T-helper 2 cell (primary cell): ENCODE measurements at places on chromosomes 6 and 20.

- DNase-seq = no peak
These were observed 37.0 kb downstream of the CDC40 start for GRCh38 chr6:110217266-110217665.

- DNase-seq = no peak
These were observed 1.1 kb upstream of the PRELID3B start for GRCh38 chr20:59043698-59044097.

GRCh38 chr6:27209659-27210269 lies 37.7 kb upstream of the PRSS16 start:
- no peak for DNase-seq

DNA sequence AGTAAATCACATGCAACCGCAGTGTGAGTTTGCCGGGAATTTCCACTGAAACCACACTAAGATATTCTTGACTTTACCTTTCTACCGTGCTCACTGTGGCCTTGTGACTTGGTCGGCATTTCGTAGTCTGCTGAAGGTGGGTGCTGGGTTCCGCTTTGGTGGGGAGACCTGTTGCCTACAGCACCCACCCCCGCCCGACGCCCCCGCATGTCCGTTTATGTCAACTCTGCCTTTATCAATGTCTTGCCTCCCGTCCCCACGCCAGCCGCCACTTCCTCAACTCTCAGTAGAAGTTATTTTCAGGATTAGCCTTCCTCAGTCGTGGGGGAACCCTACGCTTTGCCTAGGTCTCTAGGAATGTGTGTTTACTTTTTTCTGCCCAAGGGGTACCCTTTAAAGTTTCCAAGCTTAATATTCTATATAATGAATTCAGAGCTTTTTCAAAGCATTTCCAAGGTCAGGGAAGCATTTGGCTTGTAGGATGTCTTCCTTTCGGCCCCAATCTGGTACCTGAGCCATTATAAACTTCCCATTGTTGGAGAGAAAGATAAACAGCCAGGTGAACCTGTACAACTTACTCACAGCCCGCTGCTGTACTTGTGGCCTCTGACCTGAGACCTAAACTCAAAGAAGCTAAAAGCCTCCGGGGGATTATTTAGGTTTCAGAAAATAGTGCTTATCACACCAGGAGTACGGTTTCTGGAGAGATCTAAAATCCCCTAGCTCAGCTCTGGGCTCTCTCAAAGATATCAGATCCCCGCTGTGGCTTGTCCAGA lies 54.2 kb downstream of the TBC1D7 start:
- DNase-seq = peak; percentile 67

GRCh38 chr6:20866935-20867703 lies 332.9 kb downstream of the CDKAL1 start:
- no peak for DNase-seq

DNA sequence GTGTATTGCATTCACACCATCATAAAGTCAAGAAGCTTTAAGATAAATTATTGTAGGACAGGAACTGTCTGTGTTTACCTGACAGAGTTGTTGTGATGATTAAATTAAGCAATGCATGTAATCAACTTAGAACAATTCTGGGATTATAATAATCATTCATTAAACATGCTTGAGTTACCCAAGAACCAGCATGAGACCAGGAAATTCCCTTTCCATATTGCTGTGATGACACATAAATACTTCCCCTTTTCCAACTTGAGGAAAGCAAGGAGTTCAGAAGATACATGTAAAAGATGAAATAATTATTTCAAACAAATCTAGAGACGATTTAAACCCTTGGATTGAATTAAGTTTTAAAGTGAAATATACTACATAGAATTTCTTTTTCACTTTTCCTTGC lies 404.4 kb downstream of the GJA1 start:
- no peak for DNase-seq

DNA sequence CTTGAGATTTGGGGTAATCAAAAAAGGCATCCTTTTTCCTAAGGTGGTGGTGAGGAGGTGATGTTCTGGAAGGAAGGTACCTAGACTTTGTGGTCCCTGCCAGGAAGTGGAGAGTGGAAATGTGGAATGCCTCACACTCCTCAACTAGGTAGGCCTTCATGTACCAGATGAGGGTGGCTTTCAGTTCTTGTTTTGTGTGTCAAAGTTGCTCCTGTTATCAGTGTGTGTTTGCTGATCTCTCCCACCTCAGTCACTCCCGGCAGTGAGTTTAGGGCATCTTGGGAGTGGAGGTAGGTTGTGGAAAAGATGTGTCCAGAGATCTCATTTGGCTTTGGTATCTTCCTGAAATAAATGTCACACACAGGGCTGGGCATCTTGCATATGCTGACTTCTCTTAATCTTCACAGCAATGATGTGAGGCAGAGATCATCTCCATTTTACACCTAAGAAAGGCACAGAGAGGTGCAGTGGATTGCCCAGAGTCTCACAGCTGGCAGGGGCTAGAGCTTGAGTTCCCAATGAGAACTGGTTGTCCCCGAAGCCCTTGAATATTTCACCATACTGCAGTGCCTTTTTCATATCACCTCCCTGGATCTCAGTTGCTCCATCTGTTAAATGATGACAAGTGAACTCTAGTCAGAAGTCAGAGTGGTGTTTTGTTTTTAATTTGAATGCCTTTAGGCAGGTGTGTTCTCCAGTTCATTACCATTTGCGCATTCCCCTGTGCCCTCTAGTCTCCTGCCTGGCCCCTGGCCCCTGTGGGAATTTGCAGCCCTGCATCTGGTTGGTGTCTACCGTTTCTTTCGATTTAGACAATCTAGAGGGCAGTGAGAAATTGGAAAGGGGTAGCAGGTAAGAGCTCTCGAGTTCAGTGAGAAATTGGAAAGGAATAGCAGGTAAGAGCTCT lies 2.9 kb downstream of the PKIG start:
- no peak for DNase-seq

- DNase-seq = no peak
These were observed 227.2 kb downstream of the QKI start for GRCh38 chr6:163641706-163642105.

DNA sequence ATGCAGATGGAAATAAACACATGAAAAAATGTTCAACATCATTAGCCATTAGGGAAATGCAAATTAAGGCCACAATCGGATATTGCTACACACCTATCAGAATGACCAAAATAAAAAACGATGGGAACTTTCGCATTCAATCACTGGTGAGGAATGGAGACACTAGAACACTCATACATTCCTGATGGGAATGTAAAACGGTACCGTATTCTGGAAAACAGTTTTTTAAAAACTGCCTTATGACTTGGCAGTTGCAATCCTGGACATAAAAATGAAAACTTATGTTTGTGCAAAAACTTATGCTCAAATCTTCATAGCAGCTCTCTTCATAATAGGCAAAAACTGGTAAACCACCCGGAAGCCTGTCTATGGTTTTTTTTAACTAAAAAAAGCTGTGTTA lies 146.0 kb downstream of the CEBPB start:
- no peak for DNase-seq

DNA sequence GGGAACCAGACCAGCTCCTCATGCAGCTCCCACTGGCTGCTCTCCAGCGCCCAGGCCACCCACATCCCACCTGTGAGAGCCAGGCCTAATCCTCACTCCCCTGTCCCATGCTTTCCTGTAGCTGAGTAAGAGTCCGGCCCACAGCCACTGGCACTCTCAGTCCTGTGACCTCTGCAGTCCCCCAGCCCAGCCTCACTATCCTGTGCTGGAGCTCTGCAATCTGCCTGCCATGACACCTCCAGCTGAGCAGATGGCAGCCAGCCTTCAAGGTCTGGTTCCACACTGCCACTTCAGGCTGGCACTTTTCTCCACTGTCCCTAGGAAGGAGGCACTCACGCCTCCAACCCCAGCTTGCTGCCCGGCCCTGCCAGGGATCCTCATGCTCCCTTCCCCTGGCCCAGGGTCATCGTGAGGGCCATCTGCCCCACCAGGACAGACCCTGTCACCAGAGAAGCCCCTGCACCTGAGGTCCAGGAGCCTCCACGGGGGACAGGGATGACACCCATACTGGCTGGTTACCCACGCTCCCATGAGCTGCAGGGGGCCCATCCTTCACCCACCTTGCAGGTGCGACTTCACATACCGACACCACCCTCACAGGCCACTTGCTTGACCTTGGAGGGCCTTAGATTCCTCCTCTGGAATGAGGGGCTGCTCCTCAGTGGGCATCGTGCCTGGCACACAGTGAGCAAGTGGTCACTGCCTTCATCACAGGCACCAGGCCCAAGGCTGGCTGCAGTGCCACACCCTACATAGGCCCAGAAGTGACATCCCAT lies 100.1 kb downstream of the ASXL1 start:
- DNase-seq = no peak

DNA sequence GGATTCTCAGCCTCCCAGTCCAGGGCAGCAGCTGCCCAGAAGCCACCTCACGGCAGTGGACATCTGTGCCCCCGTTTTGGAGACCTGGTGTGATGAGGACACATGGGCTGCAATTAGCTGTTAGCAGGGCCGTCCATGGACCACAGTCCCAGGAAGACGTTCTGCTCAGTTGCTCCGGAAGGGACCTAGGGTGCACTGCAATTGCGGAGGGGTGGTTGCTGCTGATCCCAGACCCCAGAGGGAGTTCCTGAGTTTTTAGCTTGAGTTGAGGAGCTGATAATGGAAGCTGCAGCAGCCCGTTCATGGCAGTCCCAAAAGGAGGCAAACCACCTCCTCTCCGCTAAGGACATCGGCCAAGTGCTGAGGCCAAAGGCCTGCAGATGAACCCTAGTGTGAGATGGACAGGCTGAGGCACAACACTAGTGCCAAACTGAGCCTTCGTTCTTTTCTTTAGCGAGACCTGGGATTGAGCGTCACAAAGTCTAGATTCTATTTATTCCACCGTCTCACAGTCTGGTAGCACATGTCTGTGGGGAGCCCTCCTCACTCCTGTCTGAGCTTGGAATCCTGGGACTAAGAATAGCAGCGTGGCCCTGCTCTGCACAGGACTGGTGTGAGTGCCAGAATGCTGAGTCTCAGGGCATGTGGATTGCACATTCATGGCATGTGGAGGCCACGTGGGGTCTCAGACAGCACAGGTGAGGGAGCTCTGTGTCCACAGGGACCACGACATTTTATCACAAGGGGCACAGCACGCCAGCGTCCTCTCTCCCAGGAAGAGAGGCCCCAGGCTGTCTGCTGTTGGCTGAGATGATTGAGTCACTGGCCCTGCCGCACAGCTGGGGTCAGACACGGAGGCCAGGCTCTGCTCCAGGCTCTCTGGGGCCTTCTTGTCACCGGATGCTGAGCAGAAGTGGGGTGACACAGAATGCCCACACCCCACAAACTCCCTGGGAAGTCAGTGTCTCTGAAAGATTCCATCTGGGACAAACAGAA lies 113.4 kb downstream of the PSMB1 start:
- no peak for DNase-seq

- peak; percentile 16 for DNase-seq
These were observed 927 bp downstream of the IL20RA start for GRCh38 chr6:137043710-137044365.

DNA sequence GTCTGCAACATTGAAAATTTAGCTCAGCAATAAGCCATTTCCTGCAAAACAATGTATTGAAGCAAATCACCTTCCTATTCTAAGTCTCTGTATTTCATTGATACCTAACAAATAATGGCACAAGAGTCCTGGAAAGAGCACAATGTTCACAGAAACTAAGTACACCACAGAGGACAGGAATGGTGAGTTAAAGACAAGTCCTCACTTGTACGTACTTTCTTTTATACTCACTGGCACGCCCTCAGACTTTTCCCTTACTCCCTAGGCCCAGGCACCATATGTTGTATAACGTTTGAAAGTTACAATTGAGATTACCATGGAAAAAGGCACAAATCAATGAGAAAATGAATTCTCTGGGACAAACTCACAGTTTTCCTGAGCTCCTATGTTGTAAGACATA lies 683.0 kb upstream of the MANEA start:
- no peak for DNase-seq

DNA sequence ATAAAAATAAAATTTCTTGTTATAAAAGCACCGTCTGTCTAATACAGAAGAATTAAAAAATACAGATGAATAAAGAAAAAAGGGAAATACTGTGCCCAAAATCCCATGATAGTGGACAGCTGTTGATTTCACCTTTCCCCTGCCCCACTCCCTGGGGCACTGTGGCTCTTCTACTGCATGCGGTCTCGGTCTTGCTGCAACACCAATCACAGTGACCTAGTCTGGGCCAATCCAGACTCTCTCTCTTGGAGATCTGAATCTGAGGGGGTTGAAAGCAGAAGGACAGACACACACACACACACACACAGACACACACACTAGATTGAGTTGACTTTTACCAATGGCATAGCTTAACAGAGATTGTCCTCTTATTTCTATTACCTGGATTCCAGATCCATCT lies 70.5 kb upstream of the FYN start:
- DNase-seq = no peak

- no peak for DNase-seq
These were observed 24.4 kb downstream of the TBC1D20 start for GRCh38 chr20:437787-438486.

- DNase-seq = no peak
These were observed 252.7 kb downstream of the UST start for GRCh38 chr6:148999501-148999900.

GRCh38 chr6:104240865-104241264 lies 618.9 kb downstream of the HACE1 start:
- DNase-seq = no peak

DNA sequence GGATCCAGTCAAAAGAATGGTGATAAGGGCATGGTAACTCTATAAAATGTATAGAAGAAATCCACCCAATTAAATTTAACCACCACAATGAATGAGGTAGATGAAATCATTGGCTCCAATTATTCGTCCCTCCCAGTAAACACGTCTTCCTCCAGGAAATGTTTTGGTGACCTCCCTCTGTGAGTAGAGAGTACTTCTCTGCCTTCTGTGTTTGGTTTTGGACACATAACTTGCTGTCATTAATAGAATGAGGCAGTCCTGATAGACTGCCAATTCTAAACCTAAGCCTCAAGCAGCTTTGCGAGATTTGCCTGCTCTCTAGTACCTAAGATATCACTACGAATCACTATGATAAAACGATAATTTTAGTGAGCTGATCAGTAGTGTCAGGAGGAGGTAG lies 632.8 kb downstream of the HDGFL1 start:
- DNase-seq = no peak

GRCh38 chr6:99611148-99611547 lies 4.5 kb downstream of the PRDM13 start:
- no peak for DNase-seq

GRCh38 chr6:9020001-9020400 lies 584.7 kb upstream of the SLC35B3 start:
- no peak for DNase-seq

DNA sequence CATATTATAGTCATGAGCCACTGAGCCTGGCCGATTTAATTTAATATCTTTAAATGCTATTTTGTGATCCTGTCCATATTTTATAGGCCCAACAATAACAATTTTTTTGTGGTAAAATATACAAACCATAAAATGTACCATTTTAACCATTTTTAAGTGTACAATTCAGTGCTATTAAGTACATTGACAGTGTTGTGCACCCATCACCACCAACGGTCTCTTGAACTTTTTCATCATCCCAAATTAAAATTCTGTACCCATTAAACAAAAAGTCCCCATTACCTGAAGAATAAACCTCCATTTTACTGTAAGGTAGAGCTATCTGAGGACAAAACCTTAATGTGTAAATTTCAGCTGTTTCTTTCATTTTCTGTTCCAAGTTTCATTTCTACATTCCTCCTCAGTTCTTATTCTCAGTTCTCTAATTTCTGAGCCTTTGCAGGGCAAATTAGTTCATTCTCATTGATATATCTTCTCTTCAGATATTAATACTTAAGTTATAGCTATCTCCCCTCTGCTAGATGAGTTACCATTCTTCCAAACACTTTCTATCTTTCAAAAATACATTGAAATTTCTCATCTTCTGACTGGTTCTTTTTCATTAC lies 10.3 kb downstream of the MTO1 start:
- no peak for DNase-seq

GRCh38 chr6:113433335-113433991 lies 423.7 kb upstream of the MARCKS start:
- DNase-seq = no peak
